ENCODE measurements at places on chromosomes 7 and 10.

DNA sequence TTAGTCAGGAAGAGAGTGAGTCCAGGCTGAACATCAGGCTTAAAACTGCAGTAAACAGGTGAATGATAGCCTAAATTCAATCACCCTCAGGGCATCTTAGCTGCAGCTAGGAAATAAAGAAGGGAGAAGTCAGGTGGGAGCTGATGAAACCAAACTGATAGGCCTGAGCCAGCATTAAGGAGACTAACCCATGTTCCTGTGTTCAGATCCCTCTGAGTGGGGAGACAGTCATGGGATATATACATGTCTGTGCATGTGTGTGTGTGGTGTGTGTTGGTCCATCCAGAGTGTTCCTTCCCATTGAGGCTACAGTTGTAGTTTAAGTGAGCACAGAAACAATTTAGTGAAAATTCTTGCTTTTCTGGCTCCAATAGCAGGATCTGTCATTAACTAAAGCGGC is 480.9 kb downstream of the PHTF2 start:
- no peak for DNase-seq

DNA sequence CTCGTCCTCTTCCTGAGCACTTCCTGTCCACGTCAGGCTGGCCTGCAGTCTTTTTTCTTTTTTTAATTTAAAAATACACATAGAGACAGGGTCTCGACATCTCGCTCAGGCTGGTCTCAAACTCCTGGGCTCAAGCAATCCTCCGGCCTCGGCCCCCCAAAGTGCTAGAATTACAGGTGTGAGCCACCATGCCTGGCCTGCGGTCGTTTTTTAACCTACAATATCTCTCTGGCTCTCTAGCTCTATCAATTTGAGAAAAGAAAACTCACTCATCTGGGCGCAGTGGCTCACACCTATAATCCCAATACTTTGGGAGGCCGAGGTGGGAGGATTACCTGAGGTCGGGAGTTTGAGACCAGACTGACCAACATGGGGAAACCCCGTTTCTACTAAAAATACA is 4.0 kb upstream of the OAT start:
- no peak for DNase-seq

DNA sequence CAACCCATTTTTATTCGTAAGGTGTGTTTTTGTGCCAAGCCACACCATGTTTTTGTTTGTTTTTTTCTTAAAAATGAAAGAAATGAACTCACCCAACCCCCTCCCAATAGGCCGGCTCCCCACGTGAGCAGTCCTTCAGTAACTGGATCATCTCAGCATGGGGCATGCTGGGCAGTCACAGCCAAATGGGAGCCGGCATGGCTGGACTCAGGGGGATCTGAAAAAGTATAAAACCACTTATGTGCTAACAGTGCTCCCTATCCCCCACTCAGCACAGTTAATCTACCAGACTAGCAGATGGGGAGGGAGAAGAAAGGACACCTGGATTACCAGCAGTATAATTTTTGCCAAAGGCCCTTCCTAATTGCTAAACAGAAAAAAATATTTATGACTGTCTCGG is 39.3 kb downstream of the BAZ1B start:
- no peak for DNase-seq

- DNase-seq, result no peak
Measured at GRCh38 chr7:39073432-39073831, 95.7 kb downstream of the POU6F2 start.

DNA sequence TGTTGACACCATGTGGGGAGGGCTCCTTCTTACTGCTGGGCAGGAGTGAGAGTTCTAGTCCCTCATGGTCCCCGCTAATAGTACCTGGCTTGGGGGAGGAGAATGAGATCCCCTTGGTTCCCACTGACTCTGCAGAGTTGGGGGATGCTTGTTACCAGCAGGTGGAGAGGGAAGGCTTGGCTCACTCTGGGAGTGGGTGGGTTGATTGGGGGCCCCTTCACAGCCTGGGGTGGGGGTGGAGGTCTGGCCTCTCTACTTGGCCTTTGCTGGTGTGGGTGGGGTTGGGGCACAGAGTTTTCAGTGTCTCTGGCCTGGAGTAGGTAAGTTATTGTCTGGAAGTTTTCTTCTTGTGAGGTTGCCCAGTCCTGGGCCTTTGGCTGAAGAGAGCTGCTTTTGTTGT is 31.9 kb downstream of the ADCY1 start:
- DNase-seq, result no peak

GRCh38 chr7:117448655-117449054 is 21.4 kb upstream of the ASZ1 start:
- DNase-seq, result peak; percentile 1

- DNase-seq, result no peak
Measured at GRCh38 chr7:1321411-1322239, 89.0 kb downstream of the UNCX start.

DNA sequence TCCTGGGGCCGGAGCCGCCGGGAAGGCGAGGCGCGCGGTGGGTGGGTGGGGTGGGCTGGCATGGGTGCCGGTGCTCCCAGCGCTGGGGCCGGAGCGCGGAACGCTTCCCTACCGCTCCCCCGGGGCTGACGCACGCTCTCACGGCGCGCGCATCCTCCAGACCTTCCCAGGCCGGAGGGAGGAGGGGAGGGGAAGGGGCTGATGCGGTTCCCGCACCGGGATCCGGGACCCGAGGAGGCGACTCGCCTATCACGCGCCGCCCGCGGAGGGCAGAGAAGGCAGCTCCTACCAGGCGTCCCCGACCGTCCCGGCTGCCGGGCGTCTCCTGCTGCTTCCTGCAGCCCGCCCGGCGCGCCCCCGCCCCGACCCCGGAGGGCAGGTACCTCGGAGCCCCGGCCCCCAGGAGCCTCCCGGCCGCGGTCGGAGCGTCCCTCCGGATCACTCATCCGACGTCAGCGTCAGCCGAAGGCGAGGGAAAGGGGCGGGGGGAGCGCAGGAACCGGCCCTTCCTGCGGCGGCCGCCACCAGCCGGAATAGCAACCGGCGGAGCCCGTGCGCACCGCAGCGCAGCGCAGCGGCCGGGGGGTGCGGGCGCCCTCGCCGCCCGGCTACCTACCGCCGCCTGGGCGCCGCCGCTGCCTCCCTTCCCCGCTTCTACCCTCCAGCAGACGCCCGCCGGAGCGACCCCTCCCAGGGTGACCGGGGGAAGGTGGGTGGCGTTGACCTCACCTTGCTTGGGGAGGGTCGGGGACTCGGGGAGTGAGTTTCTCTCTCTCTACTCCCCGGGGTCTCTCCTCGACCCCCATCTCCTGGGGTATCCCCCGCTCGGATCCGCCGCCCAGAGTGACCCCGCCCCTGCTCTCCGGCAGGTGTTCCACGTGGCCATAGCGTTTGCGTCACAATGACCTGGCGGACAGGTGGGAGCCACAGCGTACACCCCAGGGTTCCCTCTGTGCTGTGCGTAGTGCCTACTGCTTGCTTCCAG is at the start of gene ICA1:
ICA1 (minus strand) TSS at position 457 of the 985 bp plus-strand sequence. CDS start 26,241 bp downstream, outside the sequence.
- no peak for DNase-seq

DNA sequence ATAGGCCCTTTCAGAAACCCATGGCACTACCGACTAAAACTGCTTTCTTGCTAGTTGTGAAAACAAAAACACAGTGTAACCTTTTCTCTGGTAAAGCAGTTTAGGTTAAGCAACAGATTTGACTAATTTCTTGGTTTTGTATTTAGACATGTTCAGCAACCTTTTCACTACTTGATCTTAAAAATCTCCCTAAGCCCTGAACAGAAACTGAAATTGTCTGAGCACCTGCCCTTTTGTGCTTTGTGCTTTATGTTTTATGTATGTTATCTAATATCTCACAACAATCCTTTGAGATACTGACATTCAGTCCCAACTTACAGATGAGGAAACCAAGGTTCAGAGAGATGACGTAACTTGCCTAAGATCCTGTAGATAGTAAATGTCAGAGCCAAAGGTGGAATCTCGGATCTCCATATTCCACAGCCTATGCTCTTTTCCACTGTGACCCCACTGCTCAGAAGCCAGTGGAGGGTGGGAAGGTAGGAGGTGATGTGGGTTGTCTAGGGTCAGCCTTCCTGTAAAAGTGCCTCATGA is 146.6 kb downstream of the LCOR start:
- no peak for DNase-seq

GRCh38 chr10:118002581-118002980 is 44.2 kb downstream of the RAB11FIP2 start:
- peak; percentile 59 for DNase-seq

- DNase-seq, result no peak
Measured at GRCh38 chr7:68544851-68545250, 1053.4 kb upstream of the AUTS2 start.

- peak; percentile 72 for DNase-seq
Measured at GRCh38 chr7:46352004-46352954, 431.2 kb upstream of the IGFBP3 start.

- DNase-seq, result no peak
Measured at GRCh38 chr7:157918326-157919080, 581.7 kb downstream of the DNAJB6 start.

GRCh38 chr7:92586403-92586802 is 3.8 kb downstream of the FAM133B start:
- DNase-seq, result peak; percentile 72

DNA sequence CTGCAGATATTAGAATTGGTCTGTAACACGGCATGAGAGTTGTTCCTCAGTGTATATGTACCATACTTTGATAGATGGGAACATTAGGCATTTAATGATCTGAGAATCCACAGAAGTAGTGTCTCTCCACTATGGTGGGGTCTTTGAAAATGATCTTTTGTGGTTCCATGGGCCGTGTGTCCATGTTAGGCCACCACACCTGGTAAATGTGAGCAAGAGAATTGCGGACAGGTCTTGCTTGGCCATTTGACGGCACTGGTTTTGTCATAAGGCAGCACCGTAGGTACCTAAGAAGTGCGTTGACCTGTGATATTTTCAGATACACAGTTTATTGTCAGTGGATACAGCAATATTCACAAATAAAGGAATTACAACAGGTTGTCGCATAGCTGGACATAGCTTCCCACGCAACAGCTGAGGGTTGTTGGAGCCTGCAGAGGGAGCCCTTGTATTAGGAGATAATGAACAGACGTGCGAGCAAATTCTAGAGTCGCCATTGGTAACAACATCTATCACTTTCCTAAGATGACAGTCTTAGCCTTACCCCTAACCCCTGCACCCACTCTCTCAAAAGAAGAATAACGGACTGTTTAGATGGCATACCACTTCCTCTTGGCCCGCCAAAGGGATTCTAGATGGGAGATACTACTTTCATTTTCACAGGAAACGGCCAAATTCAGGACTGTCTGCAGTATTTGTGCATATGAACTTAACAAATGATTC is 111.4 kb downstream of the COL28A1 start:
- peak; percentile 67 for DNase-seq

DNA sequence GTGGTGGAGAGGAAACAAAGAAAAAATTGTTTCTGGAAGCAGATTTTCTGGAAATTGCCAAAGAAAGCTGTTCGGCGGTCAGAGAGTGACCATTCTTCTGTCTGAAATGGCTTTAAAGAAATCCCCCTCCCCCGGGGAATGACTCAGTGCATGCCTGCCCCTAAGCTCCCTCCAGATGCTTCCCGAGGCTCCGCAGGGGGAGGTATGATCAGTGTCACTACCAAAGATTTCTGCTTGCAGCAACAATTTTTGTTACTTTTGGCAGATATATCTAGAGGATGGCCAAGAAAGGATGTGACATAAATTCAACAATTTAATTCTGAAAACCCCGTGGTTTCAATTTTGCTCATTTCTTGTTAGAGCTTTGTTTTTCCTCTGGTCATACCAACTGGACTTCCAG is 163.9 kb downstream of the JCAD start:
- DNase-seq, result peak; percentile 96

GRCh38 chr7:149140831-149141230 is 6.4 kb upstream of the ZNF398 start:
- DNase-seq, result peak; percentile 22

GRCh38 chr7:39758234-39758970 is 135.0 kb downstream of the RALA start:
- no peak for DNase-seq

GRCh38 chr10:21528236-21529031 is 3.0 kb upstream of the SKIDA1 start:
- no peak for DNase-seq

- peak; percentile 69 for DNase-seq
Measured at GRCh38 chr10:60646966-60647796, 131.1 kb upstream of the CDK1 start.

DNA sequence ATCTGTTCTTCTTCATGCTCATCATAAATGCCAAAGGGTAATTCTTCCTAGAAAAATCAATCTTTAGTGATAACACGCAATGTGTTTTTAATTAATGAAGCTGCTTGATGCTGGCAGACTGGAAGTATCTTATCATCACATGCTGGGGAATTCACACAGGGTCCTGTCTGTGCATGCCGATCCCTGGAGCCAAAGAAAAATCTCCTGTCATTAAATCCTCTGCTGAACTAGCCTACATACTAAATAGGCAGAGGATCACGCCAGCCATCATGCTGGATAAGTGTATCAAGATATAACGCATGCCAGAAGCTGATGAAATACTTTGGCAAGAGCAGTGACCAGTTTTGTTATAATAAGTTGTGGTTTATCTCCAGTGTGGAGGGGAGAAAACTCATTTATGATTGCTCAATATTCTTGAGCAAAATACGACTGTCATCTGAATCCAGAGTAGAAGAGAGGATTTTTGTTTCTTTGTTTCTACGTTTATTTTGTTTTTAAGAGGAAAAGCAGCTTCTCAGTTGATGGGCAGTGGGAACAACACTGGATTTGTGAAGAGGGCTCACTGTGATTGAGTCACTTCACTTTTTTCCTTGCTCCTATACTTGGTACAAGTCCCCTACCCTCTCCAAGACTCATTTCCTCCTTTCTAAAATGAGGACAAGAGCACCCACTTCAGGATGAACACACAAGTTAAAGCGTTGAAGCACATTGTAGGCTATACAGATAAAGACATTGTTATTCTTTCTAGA is 649.1 kb downstream of the TNS3 start:
- DNase-seq, result peak; percentile 96

- peak; percentile 83 for DNase-seq
Measured at GRCh38 chr7:137933270-137934017, 68.4 kb downstream of the CREB3L2 start.

DNA sequence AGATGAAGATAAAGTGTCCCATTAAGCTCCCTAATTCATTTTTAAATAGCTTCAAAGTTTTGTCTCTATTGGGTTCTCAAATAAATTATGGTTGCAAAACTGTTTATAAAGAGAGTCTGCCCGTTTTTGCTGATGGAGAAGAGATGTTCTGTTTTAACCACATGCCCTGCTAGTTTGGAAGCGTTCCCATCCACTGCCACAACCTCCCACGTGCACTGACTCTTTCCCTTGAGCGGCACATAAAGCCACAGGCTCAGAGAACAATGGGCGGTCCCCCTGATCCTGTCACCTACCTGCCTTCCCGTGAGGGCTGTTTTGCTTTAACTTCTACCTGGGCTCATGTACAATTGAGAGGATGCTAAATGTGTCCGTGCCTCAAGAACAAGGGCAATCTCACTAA is 65.5 kb downstream of the CPVL start:
- DNase-seq, result no peak

- DNase-seq, result no peak
Measured at GRCh38 chr7:6169805-6170520, 102.5 kb downstream of the CYTH3 start.

GRCh38 chr10:126806991-126807702 is 98.1 kb upstream of the DOCK1 start:
- DNase-seq, result no peak

DNA sequence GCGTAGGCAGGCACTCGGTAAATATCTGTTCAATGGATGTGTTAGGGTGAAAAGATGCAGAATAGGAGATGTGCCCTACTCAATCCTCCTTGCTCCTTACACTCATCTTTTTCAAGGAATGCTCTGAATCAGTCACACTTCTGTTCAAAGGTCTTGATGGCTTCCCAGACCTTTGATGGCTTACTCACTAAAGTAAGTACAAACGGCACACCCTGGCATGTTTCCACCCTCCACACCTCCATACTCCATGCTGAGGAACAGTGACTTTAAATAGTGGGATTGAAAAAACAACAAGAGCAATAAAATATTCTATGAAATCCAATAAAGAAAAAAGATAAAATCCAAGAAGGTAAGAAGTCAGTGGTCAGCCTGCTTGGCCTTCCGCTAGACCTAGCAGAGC is 569.2 kb downstream of the SORCS1 start:
- DNase-seq, result no peak
